Activated CD4-positive, alpha-beta T cell treated with anti-CD3 and anti-CD28 coated beads, Interleukin-2, amount 10 ng/mL, durations not matched to agents 7 days and 5 days (primary cell): ENCODE measurements at places on chromosomes 5 and 9. TPM values are rescaled to one million over a fixed set of nuclear protein-coding genes. Genes with fewer than 3 reads are reported as not detected.

The TMEM215 gene
- total RNA-seq: not detected

The ELAVL2 gene
- total RNA-seq: not detected

The HMMR gene
- total RNA-seq: 69.4 TPM

- DNase-seq: peak; percentile 90
Observed at GRCh38 chr9:35114113-35114839, 1.4 kb downstream of the ATOSB start.

DNA sequence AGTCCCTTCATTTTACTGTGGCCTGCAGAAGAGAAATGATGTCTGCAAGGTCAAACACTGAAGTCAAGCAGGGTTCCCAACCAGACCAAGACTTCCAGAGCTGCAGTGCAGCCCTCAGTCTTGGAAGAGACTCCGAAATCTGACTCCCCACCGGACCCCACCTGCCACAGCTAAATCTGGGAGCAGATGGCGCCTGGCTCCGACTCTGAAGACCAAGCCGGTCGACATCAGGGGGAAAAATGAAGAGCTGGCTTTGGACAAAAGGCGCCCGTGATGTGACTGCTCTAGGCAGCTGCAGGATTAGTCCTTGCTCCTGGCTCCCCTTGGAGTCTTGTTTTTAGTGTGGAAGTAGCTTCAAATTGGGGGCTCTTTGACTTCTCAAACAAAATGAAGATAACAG, 72.4 kb upstream of the ZNF622 start:
- DNase-seq: no peak

- no peak for DNase-seq
Observed at GRCh38 chr5:82806513-82806912, 270.7 kb downstream of the TMEM167A start.

DNA sequence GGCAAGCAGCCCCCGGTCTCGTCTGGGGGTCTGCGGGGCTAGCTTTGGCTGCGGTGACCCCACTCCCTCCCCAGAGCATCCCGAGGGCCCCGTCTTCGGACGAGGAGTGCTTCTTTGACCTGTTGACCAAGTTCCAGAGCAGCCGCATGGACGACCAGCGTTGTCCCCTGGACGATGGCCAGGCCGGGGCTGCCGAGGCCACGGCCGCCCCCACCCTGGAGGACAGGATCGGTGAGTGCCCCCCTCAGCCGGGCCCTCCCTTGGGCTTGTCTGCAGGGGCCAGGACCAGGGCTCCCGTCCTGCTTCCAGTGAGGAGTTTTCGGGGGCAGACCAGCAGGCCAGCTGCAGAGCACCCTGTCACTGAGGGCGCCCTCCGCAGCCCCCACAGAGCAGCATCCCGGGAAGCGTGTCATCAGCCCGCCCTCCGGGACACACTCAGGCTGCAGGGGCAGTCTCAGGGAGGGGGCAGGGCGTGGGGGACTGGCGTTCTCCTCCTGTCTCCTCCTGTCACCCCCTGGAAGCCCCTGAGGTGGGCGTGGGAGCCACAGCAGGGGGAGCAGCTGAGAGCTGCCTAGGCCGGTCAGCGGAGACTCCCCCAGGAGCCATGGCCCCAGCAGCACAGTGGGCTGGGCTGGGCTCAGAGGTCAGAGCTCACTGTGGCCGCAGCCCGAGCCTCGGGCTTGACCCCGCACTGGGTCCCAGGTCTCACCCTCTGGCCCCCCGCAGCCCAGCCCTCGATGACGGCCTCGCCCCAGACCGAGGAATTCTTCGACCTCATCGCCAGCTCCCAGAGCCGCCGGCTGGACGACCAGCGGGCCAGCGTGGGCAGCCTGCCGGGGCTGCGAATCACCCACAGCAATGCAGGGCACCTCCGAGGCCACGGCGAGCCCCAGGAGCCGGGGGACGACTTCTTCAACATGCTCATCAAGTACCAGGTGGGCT, 7.7 kb downstream of the DNLZ start:
- DNase-seq: no peak

- no peak for DNase-seq
Observed at GRCh38 chr5:19547640-19548039, 440.4 kb downstream of the CDH18 start.
